Right atrium auricular region (tissue), 2 donors: ENCODE measurements at places on chromosomes 7 and 10.

DNA sequence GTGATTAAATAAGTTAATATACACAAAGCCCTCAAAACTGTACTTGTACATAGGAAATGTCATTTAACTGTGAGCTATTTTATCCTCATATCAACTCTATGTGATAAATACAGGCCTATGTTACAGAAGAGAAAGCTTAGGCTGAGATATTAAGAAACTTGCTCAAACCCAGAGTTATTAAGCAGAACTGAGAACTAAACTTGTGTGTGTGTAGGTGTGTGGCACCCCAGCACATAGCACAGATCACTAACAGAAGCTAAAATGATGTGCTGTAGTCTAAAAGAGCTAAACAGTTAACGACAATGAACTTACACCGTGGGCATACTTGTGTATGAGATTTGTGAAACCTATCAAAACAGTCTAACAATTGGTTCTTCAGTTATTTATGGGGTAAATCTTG lies 34.5 kb downstream of the MTPN start:
- no peak overlapping the region for H3K4me3 ChIP-seq
- no peaks in the 10 kb centered on the region for H3K36me3 ChIP-seq
- H3K27me3 ChIP-seq, result no peaks in the 10 kb centered on the region
- H3K4me1 ChIP-seq, result no peaks in the 10 kb centered on the region
- DNase-seq, result no peak

DNA sequence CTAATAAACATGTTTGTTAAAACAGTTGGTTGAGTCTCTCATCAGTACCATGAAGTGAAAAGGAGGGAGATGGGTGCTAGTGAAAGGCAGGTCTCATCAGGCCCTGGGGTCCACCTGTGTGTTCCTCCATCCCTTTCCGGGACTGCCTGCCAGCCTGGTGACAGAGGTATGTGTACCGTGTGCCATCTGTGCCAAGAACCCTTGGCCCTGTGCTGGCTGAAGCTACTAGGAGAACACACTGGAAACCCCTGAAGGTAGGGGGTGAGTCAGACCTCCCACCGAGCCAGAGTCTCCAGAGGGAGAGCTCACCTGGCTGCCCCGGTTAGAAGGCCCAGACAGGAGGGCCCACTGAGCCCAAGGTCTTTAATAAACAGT lies 2.3 kb downstream of the DDIT4 start:
- H3K36me3 ChIP-seq, result peaks cover 26% of the 10 kb centered on the region
- peak overlapping the region; percentile 99 for H3K4me3 ChIP-seq
- H3K4me1 ChIP-seq, result peaks cover 33% of the 10 kb centered on the region
- H3K27ac ChIP-seq, result peak overlapping the region; percentile 99

- no peak overlapping the region for H3K27ac ChIP-seq
- H3K4me1 ChIP-seq, result no peaks in the 10 kb centered on the region
- peaks cover 6% of the 10 kb centered on the region for H3K36me3 ChIP-seq
- no peaks in the 10 kb centered on the region for H3K27me3 ChIP-seq
Measured at GRCh38 chr7:121286742-121287734, 41.8 kb upstream of the WNT16 start.

DNA sequence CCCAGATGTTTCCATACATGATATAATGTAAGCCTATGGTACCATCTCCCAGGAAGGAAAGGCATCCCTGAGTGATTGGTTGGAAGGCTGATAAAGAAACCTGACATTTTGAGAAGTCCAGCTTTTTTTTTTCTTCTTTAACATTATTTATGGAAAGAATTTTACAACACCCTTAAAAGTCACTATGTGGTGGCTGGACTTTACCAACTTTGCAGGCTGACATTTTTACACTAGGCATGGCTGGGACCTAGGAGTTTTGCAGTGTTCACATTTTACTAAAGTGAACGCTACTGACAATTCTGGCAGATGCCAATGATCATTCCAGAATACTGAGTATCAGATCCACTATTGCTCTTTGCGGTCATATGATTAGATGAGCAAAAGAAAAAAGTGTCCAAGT lies 239.9 kb downstream of the GLI3 start:
- H3K4me3 ChIP-seq, result no peak overlapping the region
- H3K4me1 ChIP-seq, result no peaks in the 10 kb centered on the region
- H3K27me3 ChIP-seq, result no peaks in the 10 kb centered on the region
- no peaks in the 10 kb centered on the region for H3K36me3 ChIP-seq
- H3K27ac ChIP-seq, result no peak overlapping the region
- no peak for DNase-seq

GRCh38 chr7:155131090-155131489 lies 61.0 kb downstream of the HTR5A start:
- no peak for DNase-seq
- no peaks in the 10 kb centered on the region for H3K36me3 ChIP-seq
- H3K4me3 ChIP-seq, result no peak overlapping the region
- H3K4me1 ChIP-seq, result no peaks in the 10 kb centered on the region
- no peaks in the 10 kb centered on the region for H3K27me3 ChIP-seq

- DNase-seq, result no peak
- no peaks in the 10 kb centered on the region for H3K36me3 ChIP-seq
- H3K4me3 ChIP-seq, result peak overlapping the region; percentile 29
- no peak overlapping the region for H3K27ac ChIP-seq
- H3K4me1 ChIP-seq, result peaks cover 13% of the 10 kb centered on the region
- H3K27me3 ChIP-seq, result peaks cover 8% of the 10 kb centered on the region
Measured at GRCh38 chr10:1736972-1737221, 428 bp downstream of the ADARB2 start.

DNA sequence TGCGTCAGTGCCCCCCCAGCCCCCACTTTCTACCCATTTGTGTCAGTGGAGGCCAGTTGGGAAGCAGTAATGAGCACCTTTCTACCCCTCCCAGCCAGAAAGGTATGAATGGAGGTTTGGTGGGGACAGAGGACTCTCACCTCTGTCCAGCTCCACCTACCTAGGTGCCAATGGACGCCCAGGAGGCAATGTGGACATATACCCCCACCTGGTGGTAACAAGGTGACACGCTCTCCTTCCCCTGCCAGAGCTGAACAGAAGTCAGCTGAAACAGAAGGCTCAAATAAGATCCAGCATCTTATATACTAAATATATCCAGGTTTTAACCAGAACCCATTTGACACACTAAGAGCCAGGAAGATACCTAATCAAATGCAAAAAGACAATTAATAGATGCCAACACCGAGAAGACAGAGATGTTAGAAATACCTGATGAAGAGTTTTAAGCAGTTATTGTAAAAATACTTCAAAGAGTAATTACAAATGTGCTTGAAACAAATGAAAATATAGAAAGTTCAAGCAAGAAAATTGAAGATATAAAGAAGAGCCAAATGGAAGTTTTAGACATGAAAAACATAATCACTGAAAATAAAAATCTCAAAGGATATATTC lies 18.4 kb upstream of the SORCS3 start:
- no peak overlapping the region for H3K27ac ChIP-seq
- DNase-seq, result no peak
- H3K4me3 ChIP-seq, result no peak overlapping the region
- H3K27me3 ChIP-seq, result no peaks in the 10 kb centered on the region
- H3K36me3 ChIP-seq, result no peaks in the 10 kb centered on the region

DNA sequence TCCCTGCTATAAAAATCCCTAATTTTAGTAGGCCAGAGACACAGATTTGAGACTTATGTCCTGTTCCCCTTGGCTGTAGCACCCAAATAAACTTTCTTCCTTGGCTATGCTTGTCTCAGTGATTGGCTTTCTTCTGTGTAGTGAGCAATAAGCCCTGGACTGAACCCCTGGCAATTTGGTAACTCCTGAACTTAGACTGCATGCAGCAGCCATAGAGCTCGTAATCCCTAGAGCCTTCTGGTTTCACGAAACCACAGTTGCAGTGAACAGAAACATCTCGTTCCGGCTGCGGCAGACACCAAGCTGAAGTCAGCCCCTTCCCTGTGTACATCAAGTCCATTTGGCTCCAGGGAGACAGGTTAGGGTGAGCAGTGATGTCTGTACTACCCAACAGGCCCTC lies 172.2 kb downstream of the LYZL1 start:
- H3K36me3 ChIP-seq, result peaks cover 96% of the 10 kb centered on the region
- no peaks in the 10 kb centered on the region for H3K27me3 ChIP-seq
- no peak overlapping the region for H3K27ac ChIP-seq
- DNase-seq, result no peak
- no peak overlapping the region for H3K4me3 ChIP-seq

DNA sequence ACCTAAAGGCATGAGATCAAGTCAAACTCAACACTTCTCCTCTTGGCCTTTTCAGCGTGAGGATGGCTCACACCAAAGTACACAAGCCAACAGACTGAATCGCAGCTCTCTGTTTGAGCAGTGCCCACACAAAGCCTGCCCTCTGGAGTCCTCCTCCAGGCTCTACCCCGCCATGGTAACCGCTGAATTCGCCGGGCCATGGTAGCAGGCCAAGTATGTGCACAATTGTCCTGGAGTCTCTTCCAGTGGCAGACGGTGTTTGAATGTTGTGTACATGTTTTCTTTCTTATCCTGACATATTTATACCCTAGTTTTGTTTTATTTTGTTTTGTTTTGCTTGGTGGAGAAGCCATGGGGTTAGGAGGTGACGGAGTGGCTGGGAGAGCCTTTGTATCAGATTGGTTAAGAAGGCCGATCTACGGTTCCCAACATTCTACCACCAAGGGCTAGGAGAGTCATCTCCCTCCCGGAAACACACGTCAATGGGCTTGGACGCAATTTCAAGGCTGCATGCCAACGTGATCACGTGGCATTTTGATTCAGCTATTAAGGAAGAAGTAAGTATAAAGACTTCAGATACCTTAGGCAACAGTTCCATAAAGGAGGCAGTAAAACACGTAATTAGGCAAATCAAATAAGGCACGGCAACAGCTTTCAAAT lies 12.1 kb upstream of the SHH start:
- H3K27me3 ChIP-seq, result no peaks in the 10 kb centered on the region
- no peak for DNase-seq
- no peak overlapping the region for H3K27ac ChIP-seq

- no peaks in the 10 kb centered on the region for H3K27me3 ChIP-seq
- H3K27ac ChIP-seq, result no peak overlapping the region
- no peak for DNase-seq
Measured at GRCh38 chr10:100204370-100204769, 18.5 kb upstream of the ERLIN1 start.

GRCh38 chr10:92800134-92800733 lies 48.1 kb upstream of the EXOC6 start:
- no peaks in the 10 kb centered on the region for H3K27me3 ChIP-seq
- H3K27ac ChIP-seq, result no peak overlapping the region
- DNase-seq, result no peak
- H3K36me3 ChIP-seq, result no peaks in the 10 kb centered on the region
- H3K4me1 ChIP-seq, result no peaks in the 10 kb centered on the region
- H3K4me3 ChIP-seq, result no peak overlapping the region

DNA sequence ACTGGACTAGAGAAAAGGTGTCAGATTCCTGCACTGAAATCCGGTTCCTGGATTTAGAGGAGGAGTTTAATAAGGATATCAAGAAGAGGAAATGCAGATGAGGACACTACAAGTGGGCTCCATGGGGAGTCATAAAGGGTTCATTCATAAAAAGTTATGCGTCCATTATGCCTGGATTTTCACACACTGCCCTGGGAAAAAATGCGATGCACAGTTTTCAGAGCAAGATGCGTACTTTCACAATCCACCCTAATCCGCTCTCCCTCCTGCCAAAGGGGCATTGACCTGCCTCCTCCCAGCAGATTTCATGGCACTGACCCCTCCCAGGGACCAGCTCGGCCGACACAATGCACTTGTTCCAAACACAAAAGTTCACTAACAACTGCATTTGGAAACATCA lies 42.2 kb upstream of the OPALIN start:
- H3K4me3 ChIP-seq, result no peak overlapping the region
- DNase-seq, result no peak
- H3K36me3 ChIP-seq, result no peaks in the 10 kb centered on the region
- no peaks in the 10 kb centered on the region for H3K27me3 ChIP-seq
- H3K4me1 ChIP-seq, result no peaks in the 10 kb centered on the region

DNA sequence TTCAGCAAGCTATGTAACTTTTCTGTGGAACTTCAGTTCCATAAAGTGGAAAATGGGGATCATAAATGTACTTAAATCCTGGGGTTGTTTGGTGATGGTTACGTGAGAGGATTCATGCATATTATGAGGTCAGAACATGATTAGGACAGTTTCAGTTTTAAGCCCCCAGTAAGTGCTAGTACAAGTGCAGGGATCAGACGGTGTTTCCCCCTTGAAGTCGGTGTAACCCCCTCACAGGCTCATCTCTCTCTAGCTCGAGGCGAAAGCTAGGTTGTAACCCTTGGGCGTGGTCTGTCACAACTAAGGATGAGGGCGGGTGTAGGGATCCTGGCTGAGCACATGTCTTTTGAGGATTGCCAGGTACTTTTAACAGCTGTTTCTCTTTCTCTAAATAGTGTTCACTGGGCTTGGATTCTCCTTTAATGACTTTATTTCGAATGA lies 84.7 kb downstream of the SPAG6 start:
- no peaks in the 10 kb centered on the region for H3K27me3 ChIP-seq
- no peak for DNase-seq
- H3K27ac ChIP-seq, result no peak overlapping the region
- no peak overlapping the region for H3K4me3 ChIP-seq
- no peaks in the 10 kb centered on the region for H3K36me3 ChIP-seq
- no peaks in the 10 kb centered on the region for H3K4me1 ChIP-seq

DNA sequence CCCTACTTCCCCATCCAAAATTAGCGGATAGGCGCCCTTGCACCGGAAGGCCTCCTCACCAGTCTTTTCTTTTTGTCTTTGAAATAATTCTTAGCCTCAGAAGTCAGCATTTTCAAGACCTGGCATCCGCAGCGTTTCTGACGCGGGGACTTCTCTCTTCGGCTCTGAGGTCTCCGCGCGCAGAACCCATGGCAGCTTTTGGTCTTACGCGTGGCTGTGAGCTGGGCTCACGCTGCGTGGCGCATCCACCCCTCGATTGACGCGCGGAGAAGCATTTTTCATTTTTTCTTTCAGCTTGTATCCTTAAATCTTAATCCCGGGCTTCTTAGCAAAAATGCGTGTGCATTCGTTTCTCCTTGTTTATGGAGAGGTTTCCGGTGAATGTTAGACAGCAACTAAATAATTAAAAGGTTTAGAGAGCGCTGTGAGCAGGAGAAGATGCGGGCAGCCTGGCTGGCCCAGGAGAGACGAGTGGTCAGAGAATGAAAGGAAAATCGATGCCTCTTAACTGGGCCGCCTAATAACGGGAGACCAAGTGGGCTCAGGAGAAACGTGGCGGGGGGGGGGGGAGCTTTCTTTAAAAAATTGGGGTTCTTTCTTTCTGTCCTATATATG lies 2.0 kb upstream of the GATA3 start:
- H3K4me1 ChIP-seq, result no peaks in the 10 kb centered on the region
- DNase-seq, result no peak
- peaks cover 54% of the 10 kb centered on the region for H3K27me3 ChIP-seq
- no peaks in the 10 kb centered on the region for H3K36me3 ChIP-seq
- H3K27ac ChIP-seq, result no peak overlapping the region

GRCh38 chr10:27568196-27569175 lies 64.4 kb downstream of the RAB18 start:
- no peak for DNase-seq
- H3K4me1 ChIP-seq, result no peaks in the 10 kb centered on the region
- H3K4me3 ChIP-seq, result no peak overlapping the region
- no peaks in the 10 kb centered on the region for H3K36me3 ChIP-seq
- no peak overlapping the region for H3K27ac ChIP-seq

GRCh38 chr10:11602358-11602757 lies 9.1 kb downstream of the USP6NL start:
- DNase-seq, result no peak
- no peaks in the 10 kb centered on the region for H3K4me1 ChIP-seq
- no peaks in the 10 kb centered on the region for H3K36me3 ChIP-seq
- H3K4me3 ChIP-seq, result no peak overlapping the region
- no peaks in the 10 kb centered on the region for H3K27me3 ChIP-seq
